ENCODE measurements at places on chromosomes 4 and X.

- no peak overlapping the region for H3K4me3 ChIP-seq
- no peaks in the 10 kb centered on the region for H3K27me3 ChIP-seq
- no peaks in the 10 kb centered on the region for H3K4me1 ChIP-seq
- H3K27ac ChIP-seq = no peak overlapping the region
- H3K36me3 ChIP-seq = peaks cover 17% of the 10 kb centered on the region
- no peak for DNase-seq
These were observed 45.5 kb upstream of the PHEX start for GRCh38 chrX:21986596-21986995.

DNA sequence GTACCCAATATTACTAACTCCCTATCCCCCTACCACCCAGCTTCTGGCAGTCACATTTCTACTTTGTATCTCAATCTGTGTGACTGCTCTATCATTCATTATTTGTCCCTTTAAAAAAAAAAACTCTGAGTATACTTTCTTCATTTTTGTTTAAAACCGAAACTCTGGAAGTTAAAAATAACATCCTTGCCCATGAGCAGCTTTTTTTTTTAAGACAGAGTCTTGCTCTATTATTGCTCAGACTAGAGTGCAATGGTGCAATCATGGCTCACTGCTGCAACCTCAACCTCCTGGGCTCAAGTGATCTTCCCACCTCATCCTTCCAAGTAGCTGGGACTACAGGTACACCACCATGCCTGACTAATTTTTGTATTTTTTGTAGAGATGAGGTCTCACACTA, 15.8 kb downstream of the UBE2K start:
- DNase-seq = no peak
- H3K27me3 ChIP-seq = no peaks in the 10 kb centered on the region
- H3K4me1 ChIP-seq = peaks cover 4% of the 10 kb centered on the region
- no peak overlapping the region for H3K4me3 ChIP-seq
- H3K27ac ChIP-seq = no peak overlapping the region

GRCh38 chrX:23292354-23292987, 42.2 kb upstream of the PTCHD1 start:
- no peak overlapping the region for H3K27ac ChIP-seq
- no peaks in the 10 kb centered on the region for H3K4me1 ChIP-seq
- no peak for DNase-seq
- H3K27me3 ChIP-seq = no peaks in the 10 kb centered on the region

GRCh38 chr4:1219566-1219950, 29.4 kb downstream of the CTBP1 start:
- H3K4me1 ChIP-seq = no peaks in the 10 kb centered on the region
- H3K4me3 ChIP-seq = no peak overlapping the region
- H3K27ac ChIP-seq = no peak overlapping the region
- H3K27me3 ChIP-seq = no peaks in the 10 kb centered on the region
- DNase-seq = no peak
